ENCODE measurements at places on chromosomes 3 and 15.
A peak's percentile ranks its signal among the peaks of the same experiment; 100 is the strongest.

DNA sequence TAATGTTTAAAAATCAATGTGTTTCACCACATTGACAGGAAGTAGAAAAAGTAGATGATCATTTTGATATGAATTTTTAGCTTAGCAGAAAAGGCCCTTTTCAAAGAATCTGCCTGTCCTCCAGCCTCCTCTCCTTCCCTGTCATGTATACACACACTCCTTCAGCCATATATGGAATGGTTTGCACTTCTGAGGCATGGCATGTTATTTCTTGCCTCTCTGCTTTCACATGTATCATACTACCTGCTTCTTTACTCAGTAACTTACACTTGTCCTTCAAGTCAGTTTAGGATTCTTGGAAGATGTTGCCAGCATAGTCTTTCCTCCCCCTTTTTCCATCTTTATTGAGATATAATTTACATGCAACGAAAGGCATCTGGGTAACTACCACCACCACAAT lies 79.0 kb downstream of the REC114 start:
- peak; percentile 76 for DNase-seq

DNA sequence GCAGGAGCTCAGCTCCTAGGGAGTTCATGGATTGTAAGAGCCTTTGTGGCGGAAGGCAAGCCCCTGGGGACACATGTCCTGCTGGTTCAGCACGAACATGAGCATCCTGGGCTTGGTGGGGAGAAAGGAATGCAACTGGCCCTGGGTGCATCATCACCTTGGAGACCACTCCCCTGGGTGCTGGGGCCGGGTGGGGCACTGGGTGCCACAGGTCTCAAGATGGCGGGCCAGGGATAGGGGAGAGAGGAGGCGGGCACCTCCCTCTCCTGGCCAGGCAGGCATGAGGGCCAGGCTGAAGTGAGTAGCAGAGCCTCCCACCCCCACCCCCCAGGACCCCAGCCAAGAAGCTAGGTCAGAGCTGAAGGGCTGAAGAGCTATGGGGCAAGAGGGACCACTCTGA lies 768 bp downstream of the PCBP4 start:
- DNase-seq, result no peak

DNA sequence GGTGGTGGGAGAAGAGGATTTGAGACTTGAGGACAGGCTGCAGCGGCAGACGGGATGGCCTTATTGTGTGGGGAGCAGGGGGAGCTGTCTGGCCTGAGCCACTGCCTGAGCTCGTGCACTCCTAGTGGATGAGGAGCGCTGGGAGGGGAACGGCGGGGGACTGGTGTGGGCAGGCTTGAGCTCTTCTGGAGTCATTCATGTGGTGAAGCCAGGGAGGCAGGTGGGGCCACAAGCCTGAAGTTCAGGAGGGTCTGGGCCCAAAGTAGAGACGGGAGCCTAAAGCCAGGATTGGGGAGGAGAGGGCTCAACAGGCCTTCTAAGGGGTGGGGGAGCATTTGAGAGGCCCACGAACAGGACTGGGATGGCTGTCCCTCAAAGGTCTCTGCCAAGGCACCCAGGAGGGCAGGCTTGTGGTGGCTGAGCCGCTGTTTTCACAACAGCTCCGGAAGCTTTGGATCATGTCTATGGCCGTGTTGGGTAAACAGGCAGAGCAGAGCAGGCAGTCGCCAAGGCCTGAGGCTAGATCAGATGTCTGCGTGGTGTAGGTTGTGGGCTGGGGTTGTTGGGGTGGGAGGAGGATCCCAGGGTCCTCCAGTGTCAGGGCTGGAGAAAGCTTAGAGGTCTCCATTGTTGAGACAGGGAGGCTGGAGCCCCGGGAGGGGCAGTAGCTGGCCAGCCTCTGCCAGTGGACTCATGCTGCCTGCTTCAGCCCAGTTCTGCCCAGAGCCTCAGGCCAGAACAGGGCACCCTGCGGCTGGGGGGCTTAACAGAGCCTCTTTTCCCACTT lies 8.2 kb downstream of the PRKCD start:
- DNase-seq, result peak; percentile 42

DNA sequence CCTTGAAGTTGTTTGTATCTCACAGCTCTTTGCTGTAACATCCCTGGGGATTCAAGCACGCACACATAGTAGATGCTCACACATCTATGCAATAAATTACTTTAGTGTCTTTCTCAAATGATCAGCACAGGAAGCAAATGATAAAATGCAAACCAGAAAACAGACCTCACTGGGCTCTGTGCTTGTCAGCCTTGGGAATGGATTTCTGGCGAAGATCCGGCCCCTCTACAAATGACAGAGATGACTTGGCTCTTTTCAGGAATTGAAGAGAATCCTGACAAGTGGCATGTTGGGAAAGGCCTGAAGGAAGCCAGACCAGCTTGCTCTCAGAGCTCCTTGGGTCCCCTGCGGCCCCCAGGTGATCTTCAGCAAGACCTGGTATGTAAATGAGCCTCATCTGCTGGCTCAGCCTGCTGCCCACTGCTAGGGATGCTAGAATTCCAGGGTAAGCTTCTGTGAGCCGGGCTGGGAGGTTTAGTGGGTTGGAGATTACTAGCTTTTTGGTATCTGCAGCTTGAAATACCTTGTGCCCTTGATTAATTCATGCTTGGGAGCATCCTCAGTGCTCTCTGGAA lies 54.1 kb downstream of the LPP start:
- no peak for DNase-seq

GRCh38 chr3:26752466-26752865 lies 129.9 kb downstream of the LRRC3B start:
- no peak for DNase-seq

DNA sequence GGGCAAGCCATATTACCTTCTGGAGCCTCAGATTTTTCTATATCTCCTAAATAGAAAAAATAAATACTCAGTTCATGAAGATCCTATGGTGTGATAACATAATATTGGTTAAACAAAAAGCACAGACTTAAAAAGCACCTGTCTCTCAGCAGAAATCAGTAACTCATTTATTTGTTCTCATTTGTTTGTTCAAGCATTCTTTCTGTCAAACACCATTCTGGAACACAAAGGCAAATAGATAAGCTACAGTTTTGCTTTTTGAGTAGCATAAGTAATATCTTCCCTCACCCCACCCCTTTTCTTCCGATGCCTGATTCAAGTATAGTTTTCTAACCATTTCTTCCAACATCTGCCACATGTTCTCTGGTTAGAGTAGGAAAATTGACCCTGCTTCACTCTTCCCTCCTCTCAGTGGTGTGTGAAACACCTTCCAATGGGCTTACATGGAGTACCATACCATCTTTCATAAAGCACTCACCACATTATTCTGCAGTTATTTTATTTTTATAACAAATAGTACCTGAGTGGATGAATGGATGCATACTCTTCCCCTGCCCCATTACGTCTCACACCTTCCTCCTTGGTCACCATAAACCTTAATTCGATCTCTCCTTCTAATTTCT lies 8.4 kb upstream of the IL1RAP start:
- no peak for DNase-seq

DNA sequence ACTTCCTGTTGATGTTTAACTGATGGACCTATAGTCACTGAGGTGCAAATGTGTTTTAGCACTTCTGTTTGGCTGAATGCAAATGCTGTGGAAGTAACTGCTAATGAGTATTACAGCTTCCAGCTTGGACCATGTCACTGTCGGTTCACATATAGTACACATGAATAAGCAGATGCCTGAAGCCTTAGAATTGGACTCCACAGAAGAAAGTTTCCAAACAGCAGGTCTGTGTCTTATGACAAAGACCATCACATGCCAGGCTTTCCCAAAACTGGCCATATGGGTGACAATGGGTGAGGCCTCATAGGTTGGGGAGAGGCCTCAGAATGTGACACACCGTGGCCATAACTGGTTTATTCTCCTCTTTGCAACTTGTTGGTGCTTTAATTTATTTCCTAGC lies 241.8 kb downstream of the WNT5A start:
- DNase-seq, result no peak

DNA sequence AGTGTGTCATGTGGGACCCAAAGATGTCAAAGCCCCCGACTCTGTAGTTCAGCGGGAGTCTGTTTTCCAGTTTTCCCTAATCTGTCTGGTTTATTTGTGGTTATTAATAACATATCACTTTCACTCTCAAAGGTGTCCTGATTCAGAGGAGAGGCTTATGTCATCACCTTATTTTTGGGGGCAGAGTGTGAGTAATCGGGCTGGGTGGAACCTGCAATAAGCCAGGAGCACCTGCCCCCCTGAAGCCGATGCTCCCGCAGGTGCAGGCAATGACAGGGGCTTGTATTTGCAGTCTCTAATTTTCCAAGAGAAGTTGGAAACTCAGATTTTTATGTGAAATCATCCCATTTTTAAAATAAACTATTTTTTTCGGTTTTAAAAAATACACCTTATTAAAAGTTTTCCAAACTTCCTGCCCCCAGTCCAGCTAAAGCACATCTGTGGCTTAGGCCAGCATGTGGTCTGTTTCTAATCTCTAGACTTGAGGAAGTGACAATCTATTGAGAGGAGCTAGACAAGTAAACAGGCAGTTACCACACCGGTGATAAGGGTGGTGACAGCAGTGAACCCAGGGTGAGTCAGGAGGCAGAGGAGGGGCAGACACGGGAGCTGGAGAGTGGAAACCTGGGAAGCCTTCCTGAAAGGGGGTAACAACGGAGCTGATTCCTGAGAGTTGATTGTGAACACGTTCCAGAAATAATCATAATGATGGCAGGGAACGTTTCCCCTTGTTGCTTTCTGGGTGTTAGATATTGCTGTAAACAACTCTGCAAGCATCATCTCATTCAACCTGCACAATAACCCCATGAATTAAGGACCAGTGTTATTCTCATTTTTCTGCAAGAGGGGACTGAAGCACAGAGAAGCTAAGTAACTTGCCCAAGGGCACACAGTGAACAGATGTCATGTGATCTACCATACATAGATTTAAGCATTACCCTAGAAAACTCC lies 37.2 kb downstream of the BHLHE40 start:
- DNase-seq, result peak; percentile 82

DNA sequence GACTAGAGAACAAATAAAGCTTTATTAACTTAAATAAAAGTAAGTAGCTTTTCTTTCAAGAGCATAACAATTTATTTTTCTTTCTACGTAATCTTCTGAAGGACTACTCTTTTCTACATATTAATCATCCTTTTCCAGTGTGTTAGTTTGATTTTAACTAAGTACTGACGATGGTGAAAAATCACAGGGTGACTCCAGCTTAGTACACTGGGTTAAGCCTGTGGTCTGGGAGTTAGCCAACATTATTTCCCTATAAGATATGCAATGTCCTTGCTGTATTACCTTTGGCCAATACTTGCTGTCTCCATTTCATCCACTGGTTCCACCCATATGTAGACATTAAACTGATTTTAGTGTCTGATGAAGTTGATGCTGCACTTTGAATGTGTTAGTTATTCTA lies 508.6 kb upstream of the SUCLG2 start:
- no peak for DNase-seq

- no peak for DNase-seq
Measured at GRCh38 chr15:87753539-87753938, 503.0 kb downstream of the NTRK3 start.

- DNase-seq, result no peak
Measured at GRCh38 chr3:160052385-160053047, 63.9 kb downstream of the IL12A start.

GRCh38 chr3:120276767-120277166 lies 8.3 kb downstream of the GPR156 start:
- no peak for DNase-seq

- DNase-seq, result peak; percentile 72
Measured at GRCh38 chr15:40333922-40334492, 6.7 kb downstream of the CCDC9B start.

GRCh38 chr3:45933591-45933990 lies 9.7 kb upstream of the CXCR6 start:
- DNase-seq, result no peak

DNA sequence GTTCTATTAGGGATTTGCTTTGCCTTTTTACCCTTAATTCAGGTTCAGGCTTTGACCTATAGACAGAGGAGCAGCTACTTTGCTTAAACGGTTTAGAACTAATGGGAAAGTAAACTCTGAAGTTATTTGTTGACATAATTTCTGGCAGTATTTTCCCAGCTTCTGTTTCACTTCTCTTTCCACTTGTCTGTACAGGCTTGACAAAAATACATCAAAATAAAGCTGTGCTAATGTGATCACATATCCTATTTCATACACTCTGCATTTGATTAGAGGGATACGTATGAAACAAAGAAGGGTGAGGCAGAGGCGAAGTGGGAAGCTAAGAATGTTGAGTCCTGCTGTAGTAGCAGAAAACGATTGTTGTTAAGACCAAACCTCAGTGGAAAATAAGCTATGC lies 389.1 kb upstream of the RARB start:
- no peak for DNase-seq

- DNase-seq, result peak; percentile 12
Measured at GRCh38 chr3:18100121-18100520, 325.0 kb downstream of the SATB1 start.

DNA sequence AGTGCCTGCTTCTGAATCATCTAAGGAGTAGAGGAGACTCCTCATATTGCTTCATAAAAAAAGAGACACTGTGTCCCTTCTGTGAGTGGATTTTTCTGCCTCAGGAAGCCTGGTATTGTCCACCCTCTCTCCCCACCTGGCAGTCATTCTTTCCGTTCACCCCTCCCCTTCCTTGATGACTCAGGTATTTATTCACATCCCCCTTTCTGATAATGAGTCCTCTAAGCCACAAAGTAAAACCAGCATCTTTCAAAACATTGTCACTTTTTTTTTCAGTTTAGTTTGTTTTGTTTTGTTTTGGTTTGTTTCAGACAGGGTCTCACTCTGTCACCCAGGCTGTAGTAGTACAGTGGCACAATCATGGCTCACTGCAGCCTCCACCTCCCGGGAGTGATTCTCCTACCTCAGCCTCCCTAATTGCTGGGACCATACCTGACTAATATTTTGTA lies 65.2 kb upstream of the UBE2E1 start:
- DNase-seq, result peak; percentile 82

GRCh38 chr15:96327155-96327741 lies 3.3 kb upstream of the NR2F2 start:
- DNase-seq, result peak; percentile 90

All from epithelial cell of esophagus (primary cell).